ENCODE measurements at places on chromosomes 2 and 18. TPM values are rescaled to one million over a fixed set of nuclear protein-coding genes. Genes with fewer than 3 reads are reported as not detected.
A peak's percentile ranks its signal among the peaks of the same experiment; 100 is the strongest.

DNA sequence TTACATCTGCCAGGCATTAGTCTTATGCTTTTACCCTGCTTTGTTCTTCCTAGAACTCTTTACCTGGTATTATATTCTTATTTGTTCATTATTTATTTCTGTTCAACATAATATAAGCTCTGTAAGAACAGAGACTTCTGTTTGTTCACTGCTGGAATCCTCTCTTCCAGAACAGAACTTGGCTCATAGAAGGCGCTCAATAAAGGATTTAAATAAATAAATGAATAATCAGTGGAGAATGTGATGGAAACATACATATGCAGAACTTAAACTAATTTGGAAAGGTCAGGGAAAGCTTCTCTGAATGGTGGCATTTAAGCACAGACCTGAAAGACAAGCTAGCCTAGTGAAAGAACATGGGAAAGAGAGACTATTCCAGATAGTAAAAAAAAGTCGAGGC is 24.3 kb downstream of the NCKAP1 start:
- no peaks in the 10 kb centered on the region for H3K4me1 ChIP-seq
- DNase-seq = no peak
- H3K36me3 ChIP-seq = no peaks in the 10 kb centered on the region
- no peaks in the 10 kb centered on the region for H3K27me3 ChIP-seq
- no peak overlapping the region for H3K27ac ChIP-seq
- H3K4me3 ChIP-seq = no peak overlapping the region

DNA sequence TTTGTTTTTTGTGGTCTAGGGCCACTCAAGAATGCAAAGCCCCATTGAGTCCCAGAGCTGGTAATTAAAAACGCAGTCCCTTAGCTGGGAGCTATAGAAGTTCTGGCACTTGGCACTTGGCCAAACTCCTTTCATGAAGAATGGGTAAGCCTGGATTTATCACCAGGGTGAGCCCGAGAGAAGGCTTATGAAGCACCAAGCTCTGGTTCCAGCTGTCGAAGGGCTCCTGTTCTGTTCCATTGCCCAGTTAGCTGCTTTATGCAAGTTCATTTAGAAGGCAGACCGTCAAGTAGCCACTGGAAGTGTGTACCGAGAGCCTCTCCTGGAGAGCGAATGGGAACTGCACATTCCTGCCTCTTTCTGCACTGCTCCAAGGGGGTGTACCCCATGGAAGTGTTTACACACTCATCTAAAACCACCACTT is 14.2 kb downstream of the ECEL1 start:
- peaks cover 20% of the 10 kb centered on the region for H3K27me3 ChIP-seq
- H3K27ac ChIP-seq = no peak overlapping the region
- H3K4me3 ChIP-seq = no peak overlapping the region
- no peak for DNase-seq

Gene MERTK
- total RNA-seq = 0.88 TPM

- no peak overlapping the region for H3K4me3 ChIP-seq
- no peaks in the 10 kb centered on the region for H3K27me3 ChIP-seq
- H3K36me3 ChIP-seq = no peaks in the 10 kb centered on the region
- no peaks in the 10 kb centered on the region for H3K4me1 ChIP-seq
- H3K27ac ChIP-seq = no peak overlapping the region
These were observed 159.8 kb downstream of the UXS1 start for GRCh38 chr2:106034325-106034724.

Gene CDKL4
- total RNA-seq = 0.13 TPM

DNA sequence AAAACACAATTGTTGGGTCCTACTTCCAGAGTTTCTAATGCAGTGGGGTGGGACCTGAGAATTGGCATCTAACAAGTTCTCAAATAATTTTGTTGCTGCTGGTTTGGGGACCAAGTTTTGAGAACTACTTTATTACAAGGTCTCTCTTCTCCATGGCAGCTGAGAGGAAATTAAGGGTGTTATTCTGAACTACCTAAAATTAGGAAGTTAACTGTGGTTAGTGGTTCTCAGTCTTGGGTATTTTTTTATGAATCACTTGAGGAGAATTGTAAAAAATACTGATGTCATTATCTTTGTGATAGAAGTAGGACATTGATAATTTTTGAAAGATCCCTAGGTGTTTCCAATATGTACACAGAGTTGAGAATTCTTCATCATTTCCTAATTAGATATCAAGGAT is 210.2 kb downstream of the MC4R start:
- H3K27ac ChIP-seq = no peak overlapping the region
- no peak for DNase-seq
- no peaks in the 10 kb centered on the region for H3K4me1 ChIP-seq
- H3K36me3 ChIP-seq = no peaks in the 10 kb centered on the region
- H3K27me3 ChIP-seq = no peaks in the 10 kb centered on the region

Gene FHOD3
- not detected for total RNA-seq

- peaks cover 33% of the 10 kb centered on the region for H3K4me1 ChIP-seq
- peak overlapping the region; percentile 91 for H3K27ac ChIP-seq
- H3K36me3 ChIP-seq = peaks cover 4% of the 10 kb centered on the region
- H3K27me3 ChIP-seq = no peaks in the 10 kb centered on the region
- DNase-seq = peak; percentile 10
These were observed 585 bp upstream of the MOB1A start for GRCh38 chr2:74179063-74179865.

GRCh38 chr2:65344182-65344581 is 88.2 kb downstream of the SPRED2 start:
- H3K36me3 ChIP-seq = no peaks in the 10 kb centered on the region
- H3K4me1 ChIP-seq = no peaks in the 10 kb centered on the region
- no peaks in the 10 kb centered on the region for H3K27me3 ChIP-seq

DNA sequence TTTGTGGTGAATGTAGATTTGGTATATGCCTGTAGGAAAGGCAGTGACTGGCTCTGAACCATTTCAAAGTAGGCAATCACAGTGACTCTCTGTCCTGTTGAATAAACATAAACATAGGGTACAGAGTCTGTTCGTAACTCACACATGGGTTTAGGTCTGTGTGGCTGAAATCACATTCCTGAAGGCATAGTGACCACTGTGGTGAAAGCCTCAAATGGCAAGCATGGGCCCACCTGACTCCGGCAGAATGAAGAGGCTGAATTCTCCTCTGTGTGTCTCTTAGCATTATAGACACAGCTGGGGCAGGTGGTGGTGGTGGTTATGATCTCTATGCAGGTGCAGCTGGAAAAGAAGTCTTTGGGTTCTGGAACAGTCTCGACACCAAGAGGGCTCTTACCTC is 61.2 kb downstream of the ITGA6 start:
- H3K36me3 ChIP-seq = peaks cover 43% of the 10 kb centered on the region
- no peaks in the 10 kb centered on the region for H3K27me3 ChIP-seq
- H3K4me3 ChIP-seq = no peak overlapping the region
- H3K27ac ChIP-seq = no peak overlapping the region
- no peak for DNase-seq

DNA sequence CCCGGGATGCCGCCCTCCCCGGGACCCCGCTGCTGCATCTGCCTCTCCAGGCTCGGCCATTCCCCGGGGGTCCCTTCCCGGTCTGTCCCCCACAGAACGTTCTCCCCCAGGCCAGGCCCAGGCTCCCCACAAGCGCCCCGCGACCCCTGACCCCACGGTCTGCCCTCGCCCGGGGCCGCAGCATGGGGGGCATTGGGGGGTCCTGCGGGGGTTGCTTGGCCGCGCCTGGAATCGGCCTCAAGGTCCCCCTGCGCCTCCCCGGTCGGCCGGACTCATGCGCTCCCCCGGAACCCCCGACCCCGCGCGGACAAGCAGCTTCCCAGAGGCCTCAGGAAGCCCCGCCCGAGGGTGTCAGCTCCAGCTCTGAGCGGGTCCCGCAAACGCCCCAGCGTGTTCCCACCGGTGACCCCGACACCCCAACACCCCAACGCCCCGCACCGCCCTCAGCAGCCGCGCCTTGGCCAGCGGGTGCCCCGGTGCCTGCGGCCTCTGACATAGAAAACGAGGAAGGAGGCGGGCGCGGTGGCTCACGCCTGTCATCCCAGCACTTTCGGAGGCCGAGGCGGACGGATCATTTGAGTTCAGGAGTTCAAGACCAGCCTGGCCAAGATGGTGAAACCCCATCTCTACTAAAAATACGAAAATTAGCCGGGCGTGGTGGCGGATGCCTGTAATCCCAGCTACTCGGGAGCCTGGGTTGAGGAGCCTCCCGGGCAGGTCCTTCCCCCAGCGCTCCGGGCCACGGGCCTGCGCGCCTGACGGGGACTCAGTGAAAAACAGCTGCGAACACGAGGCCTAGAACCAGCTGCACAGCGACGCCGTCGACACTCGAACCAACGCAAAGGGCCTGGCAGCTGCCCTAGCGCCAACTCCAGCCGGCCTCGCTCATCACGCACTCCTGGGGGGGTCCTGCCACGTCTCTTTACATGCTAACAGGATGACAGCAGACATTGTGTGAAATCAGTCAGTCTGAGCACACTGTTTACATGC is 61.8 kb upstream of the CTDP1 start:
- no peak overlapping the region for H3K27ac ChIP-seq
- H3K4me1 ChIP-seq = no peaks in the 10 kb centered on the region
- H3K4me3 ChIP-seq = no peak overlapping the region
- no peak for DNase-seq

- peak; percentile 51 for DNase-seq
- H3K4me1 ChIP-seq = peaks cover 8% of the 10 kb centered on the region
- no peak overlapping the region for H3K27ac ChIP-seq
These were observed 60.1 kb downstream of the EMILIN2 start for GRCh38 chr18:2906704-2907549.

Gene NXPH2
- total RNA-seq = not detected

Gene MSTN
- total RNA-seq = not detected

- H3K27me3 ChIP-seq = no peaks in the 10 kb centered on the region
- no peaks in the 10 kb centered on the region for H3K4me1 ChIP-seq
- no peak overlapping the region for H3K4me3 ChIP-seq
These were observed 1279.0 kb upstream of the LRRTM1 start for GRCh38 chr2:81583311-81584108.

- H3K27me3 ChIP-seq = no peaks in the 10 kb centered on the region
- H3K4me1 ChIP-seq = no peaks in the 10 kb centered on the region
- no peak for DNase-seq
- H3K36me3 ChIP-seq = no peaks in the 10 kb centered on the region
These were observed 10.5 kb upstream of the NEUROD1 start for GRCh38 chr2:181690860-181691259.

Gene ONECUT2
- not detected for total RNA-seq

- H3K4me1 ChIP-seq = peaks cover 41% of the 10 kb centered on the region
- H3K36me3 ChIP-seq = no peaks in the 10 kb centered on the region
- peak overlapping the region; percentile 29 for H3K4me3 ChIP-seq
These were observed 36.9 kb downstream of the TRAK2 start for GRCh38 chr2:201414099-201415023.

DNA sequence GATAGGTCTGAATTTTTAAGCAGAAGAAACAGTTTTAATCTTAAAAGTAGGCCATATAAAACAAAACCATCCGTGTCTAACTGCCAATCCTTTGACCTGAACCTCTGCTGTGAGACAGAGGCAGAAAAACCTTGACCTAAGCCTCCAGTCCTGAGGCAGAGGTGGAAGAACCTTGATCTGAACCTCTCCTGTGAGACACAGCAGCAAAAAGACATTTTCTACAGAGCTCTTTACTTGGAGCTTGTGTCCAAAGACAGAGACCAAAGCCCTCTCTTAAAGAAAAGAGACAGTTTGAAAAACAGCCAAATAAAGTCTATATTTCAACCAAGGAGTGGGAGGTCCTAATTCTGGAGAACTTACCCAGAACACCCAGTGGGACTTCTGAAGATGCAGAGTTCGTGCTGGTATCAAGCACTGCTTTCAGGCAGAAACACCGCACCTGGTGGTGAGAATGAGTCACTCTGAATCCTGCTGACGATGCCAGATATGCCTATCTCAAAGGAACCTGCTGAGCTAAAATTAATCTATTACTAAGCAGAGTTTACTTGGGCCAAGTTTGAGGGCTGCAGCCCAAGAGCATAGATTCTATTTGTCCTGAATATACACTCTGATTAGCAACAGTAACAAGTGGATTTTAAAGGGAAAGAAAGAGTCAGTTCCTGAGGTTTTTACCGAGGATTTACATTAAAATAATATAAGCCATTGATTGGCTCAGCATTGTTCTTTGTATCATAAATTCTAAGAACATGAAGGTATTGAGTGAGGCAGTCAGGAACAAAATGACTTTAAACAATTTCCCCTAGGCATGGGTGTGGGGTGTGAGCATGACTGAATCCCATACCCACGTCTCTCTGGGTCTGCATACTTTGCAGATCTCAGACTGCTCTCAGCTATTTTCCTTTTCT is 806.4 kb downstream of the TRIB2 start:
- no peak overlapping the region for H3K27ac ChIP-seq
- no peaks in the 10 kb centered on the region for H3K4me1 ChIP-seq
- no peak for DNase-seq
- H3K27me3 ChIP-seq = no peaks in the 10 kb centered on the region
- no peak overlapping the region for H3K4me3 ChIP-seq
- no peaks in the 10 kb centered on the region for H3K36me3 ChIP-seq

- H3K4me3 ChIP-seq = no peak overlapping the region
- no peak overlapping the region for H3K27ac ChIP-seq
- H3K36me3 ChIP-seq = no peaks in the 10 kb centered on the region
- no peaks in the 10 kb centered on the region for H3K27me3 ChIP-seq
- no peak for DNase-seq
- H3K4me1 ChIP-seq = no peaks in the 10 kb centered on the region
These were observed 1432.2 kb upstream of the ACVR2A start for GRCh38 chr2:146412625-146413024.

GRCh38 chr2:20507166-20507692 is 60.4 kb downstream of the RHOB start:
- H3K27ac ChIP-seq = no peak overlapping the region
- H3K27me3 ChIP-seq = no peaks in the 10 kb centered on the region
- no peak for DNase-seq
- no peak overlapping the region for H3K4me3 ChIP-seq

DNA sequence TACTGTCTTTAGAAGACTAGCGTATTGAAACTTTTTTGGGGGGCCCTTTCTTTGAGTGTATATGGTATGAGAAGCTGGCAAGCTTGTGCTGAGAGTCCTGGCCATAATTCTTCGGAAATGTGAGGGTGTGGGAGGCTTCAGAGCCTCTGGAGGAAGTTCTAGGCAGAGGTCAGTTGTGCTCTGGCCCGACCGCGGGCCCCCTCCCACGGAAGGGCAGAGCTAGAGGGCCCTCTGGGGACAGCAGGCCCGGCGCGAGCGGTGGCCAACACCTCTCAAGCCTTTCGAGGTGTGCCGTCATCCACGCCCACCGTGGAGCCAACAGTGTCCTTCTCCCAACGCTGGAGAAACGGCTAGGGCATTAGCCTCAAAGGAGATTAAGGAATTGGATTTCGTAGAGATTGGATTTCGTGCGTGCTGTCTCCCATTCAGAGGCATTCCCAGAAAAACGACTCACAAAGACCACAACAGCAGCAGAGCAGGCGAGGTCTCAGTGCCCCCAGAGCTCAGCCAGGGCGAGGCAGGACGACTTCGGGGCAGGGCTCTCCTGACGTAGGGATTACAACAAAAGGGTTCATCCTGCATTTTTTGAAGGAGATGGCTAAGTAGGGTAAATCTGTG is 2.2 kb upstream of the MTCL1 start:
- no peak for DNase-seq
- no peak overlapping the region for H3K4me3 ChIP-seq
- no peaks in the 10 kb centered on the region for H3K36me3 ChIP-seq
- peaks cover 29% of the 10 kb centered on the region for H3K27me3 ChIP-seq
- peaks cover 19% of the 10 kb centered on the region for H3K4me1 ChIP-seq

GRCh38 chr2:98253461-98254070 is 92.7 kb upstream of the CNGA3 start:
- H3K4me1 ChIP-seq = no peaks in the 10 kb centered on the region
- no peak for DNase-seq
- H3K27me3 ChIP-seq = no peaks in the 10 kb centered on the region
- H3K36me3 ChIP-seq = no peaks in the 10 kb centered on the region

Gene EPB41L5
- total RNA-seq = 4.0 TPM

- H3K36me3 ChIP-seq = no peaks in the 10 kb centered on the region
- no peaks in the 10 kb centered on the region for H3K4me1 ChIP-seq
- H3K27me3 ChIP-seq = no peaks in the 10 kb centered on the region
- no peak for DNase-seq
- H3K4me3 ChIP-seq = no peak overlapping the region
These were observed 67.1 kb downstream of the RAB31 start for GRCh38 chr18:9775178-9775577.

Data from CD8-positive, alpha-beta memory T cell (primary cell).